ENCODE measurements at places on chromosomes 3 and 15.

GRCh38 chr3:4150816-4151215, 152.4 kb upstream of the SETMAR start:
- DNase-seq = no peak

- DNase-seq = no peak
Observed at GRCh38 chr3:21790466-21790865, 39.5 kb upstream of the ZNF385D start.

GRCh38 chr3:69439643-69440270, 53.9 kb upstream of the FRMD4B start:
- DNase-seq = peak; percentile 48

- DNase-seq = peak; percentile 25
Observed at GRCh38 chr3:8853081-8853480, 83.7 kb upstream of the OXTR start.

- no peak for DNase-seq
Observed at GRCh38 chr15:80953001-80953952, 36.3 kb downstream of the MESD start.

Data from fibroblast of mammary gland (primary cell).